ENCODE measurements at places on chromosomes 5 and 9.

DNA sequence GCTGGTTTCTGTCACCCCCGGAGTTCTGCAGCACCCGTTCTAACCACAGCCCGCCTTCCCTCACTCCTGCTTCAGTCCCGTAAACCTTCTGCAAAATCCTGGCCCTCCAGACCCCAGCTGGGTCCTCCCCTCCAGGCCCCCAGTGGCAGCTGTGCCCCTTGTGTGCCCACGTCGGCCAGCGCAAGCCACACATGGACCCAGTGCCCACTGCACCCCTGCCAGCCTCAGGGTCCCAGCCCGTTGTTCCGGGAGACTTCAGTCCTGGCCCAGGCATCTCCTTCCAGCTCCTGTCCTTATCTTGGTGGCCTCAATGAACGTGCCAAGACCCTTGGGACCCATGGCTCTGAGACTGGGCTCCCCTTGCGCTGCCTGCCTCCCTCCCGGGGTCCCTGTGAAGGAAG lies 43.2 kb downstream of the EXD3 start:
- DNase-seq = no peak

- DNase-seq = no peak
Measured at GRCh38 chr5:151773951-151774350, 2.2 kb downstream of the G3BP1 start.

- DNase-seq = no peak
Measured at GRCh38 chr5:54360089-54360488, 49.7 kb upstream of the ARL15 start.

- DNase-seq = no peak
Measured at GRCh38 chr5:154783774-154784460, 28.7 kb downstream of the LARP1 start.

GRCh38 chr5:75405296-75405695 lies 68.3 kb downstream of the HMGCR start:
- DNase-seq = no peak

GRCh38 chr5:68548959-68549676 lies 333.6 kb downstream of the PIK3R1 start:
- no peak for DNase-seq

GRCh38 chr5:56466136-56466816 lies 233.1 kb upstream of the ANKRD55 start:
- no peak for DNase-seq

GRCh38 chr5:79602889-79603288 lies 9.4 kb upstream of the TENT2 start:
- no peak for DNase-seq

DNA sequence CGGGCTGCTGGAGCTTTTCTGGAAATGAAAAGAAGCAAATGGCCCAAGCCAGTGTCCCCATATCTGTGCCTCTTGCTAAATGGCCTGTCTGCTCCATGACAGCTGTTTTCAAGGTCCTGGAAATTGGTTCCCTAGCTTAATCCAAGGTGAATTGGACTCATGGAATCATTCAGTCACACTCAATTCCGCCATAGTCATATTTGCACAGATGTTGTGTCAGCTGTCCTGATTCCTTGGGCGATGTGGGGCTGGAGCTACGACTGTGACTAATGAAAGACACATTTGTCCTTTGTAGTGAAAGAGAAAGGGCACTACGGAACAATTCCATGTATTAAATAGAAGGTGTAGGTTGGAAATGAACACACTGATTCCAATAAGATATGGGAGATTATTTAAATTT lies 102.9 kb upstream of the MEGF10 start:
- no peak for DNase-seq

DNA sequence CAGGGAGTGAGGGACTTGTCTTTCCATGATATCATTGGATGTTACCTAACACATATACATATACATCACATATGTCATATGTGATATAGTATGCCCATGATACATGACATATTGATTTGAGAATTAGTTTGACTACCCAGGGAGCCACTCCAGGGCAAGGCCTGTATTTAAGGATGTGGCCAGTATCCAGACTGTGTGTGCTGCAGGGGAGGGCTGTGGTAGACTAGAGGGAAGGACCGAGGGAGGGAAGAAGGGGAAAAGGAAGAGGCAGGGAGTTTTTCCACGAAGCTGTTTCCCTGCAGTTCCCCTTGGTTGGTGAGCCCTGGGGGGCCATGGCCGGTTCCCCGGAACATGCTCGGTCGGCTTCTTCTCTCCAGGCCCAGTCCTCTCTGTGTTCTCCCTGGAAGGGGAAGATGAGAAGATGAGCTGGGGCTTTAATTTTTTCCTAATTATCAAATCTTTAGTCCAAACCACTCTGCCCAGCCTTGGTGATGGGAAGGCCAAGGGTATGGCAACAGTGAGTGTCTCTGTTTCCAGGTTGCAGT lies 48.7 kb downstream of the NSUN2 start:
- no peak for DNase-seq

All from stimulated activated CD8-positive, alpha-beta memory T cell treated with anti-CD3 and anti-CD28 coated beads, Interleukin-2, amount 100 ng/mL, for 1 hour (primary cell).